ENCODE measurements at places on chromosomes 5 and 9. TPM values are rescaled to one million over a fixed set of nuclear protein-coding genes. Genes with fewer than 3 reads are reported as not detected.

The EQTN gene
- total RNA-seq: not detected

The ZFP37 gene
- total RNA-seq: 1.4 TPM

The F2RL1 gene
- 98.1 TPM for total RNA-seq

The FOXD4L5 gene
- total RNA-seq: under 0.01 TPM

The DIPK1B gene
- 93.8 TPM for total RNA-seq

The IRX2 gene
- total RNA-seq: 1.5 TPM

The PTBP3 gene
- total RNA-seq: 40.2 TPM

Data from dermis microvascular lymphatic vessel endothelial cell (primary cell).